ENCODE measurements at places on chromosomes 2 and 18.

DNA sequence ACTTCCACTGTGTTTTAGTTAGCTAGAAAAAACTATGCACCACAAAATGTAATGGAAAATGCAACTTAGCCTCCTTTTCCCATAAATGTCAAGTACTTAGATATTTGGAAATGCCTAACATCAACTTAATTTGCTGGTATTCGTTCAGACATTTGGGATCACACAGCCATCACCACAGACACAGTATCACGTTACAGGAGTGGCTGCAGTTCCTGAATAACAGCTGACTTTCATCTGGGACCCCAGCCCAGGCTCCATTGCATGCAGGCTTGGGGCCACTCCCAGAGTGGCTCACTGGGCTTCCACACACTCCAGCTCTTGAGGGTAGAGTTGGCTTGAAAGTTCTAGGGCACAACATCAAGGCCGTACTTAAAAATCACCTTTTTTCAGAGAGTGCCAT is 9.3 kb downstream of the TMEM182 start:
- DNase-seq, result no peak

DNA sequence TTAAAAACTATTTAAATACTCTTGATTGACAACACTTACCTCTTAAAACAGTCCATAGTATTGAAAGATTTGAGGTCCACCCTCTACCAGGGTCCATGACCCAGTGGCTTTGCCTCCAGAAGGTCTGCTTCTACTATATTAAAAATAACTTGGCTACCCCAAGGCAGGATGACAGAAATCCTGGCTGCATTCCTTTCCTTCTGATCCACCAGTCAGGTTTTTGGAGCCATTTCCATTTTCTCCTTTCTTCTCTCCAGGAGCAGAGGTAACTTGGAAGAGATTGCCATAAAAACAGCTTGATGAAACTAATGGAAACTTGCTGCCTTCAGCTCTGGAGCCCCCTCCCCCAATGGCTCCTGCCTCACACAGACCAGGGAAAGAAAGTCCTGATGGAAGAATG is 2.6 kb upstream of the FAM171B start:
- DNase-seq, result no peak

DNA sequence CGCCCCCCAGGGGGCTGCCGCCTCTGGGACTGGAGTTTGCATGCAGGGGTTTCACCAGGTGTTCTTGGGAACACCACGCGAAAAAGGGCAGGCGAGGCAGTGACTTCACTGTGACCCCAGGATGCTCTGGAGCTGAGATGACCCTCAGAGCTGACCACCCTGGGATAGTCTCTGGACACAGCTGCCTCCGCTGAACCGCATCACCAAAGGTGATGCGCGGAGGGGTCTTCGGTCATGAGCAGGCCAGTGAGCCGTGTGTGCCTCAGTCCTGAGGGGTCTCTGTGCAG is 17.5 kb downstream of the GPR35 start:
- DNase-seq, result no peak

DNA sequence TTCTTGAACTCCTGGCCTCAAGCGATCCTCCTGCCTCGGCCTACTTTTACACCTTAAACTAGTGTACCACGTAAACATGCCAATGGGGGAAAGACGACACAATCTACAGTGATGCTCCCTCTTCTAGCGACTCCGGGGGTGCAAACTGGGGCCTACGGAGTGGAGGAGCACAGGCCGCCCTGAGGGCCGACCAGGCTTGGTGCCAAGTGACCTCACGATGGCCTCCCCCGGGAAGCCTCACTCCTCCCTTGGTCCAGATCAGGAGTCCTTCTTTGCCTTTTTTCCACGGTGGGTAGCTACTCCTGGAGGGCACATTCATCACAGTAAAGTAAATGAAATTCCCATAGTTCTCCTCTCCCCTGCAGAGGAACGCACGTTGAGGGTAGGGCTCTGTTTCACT is 73.5 kb downstream of the HNRNPLL start:
- DNase-seq, result no peak

- no peak for DNase-seq
Observed at GRCh38 chr2:110713513-110714362, 18.6 kb upstream of the ACOXL start.

- no peak for DNase-seq
Observed at GRCh38 chr2:20986024-20986939, 57.6 kb downstream of the APOB start.

DNA sequence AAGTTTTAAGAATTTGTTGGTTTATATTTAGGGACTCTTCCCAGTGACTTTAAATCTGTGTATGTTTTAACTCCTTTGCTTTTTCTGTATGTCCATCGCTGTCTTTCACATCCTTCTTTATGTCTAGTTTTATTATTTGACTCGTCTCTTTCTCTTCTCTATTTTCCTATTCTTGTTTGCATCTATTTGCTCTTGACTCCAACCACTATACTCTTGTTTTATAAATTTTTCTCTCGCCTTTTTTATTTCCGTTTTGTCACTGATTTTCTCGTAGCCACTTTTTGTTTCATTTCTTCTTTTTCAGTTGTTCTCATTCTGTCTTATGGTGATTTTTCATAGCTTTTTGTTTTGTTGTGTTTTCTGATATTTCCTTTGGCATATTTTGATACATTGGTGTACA is 170.5 kb upstream of the NETO1 start:
- no peak for DNase-seq

DNA sequence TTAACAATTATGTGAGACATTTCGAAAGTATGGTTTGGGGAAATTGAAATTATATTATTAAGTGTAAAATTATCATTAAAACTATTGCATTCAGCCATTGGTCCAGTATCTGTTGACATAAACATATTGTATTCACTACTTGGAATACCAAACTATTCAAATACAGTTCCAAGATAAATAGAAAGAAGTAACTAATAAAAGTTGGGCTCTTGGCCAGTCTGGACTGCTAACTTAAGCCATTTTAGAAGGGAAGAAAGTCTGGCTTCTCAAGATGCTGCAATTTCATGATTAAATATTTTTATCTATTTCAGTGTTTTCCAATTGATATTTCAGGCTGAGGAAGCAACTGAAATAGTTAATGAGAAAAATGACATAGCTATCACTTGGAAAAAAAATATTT is 109.8 kb upstream of the CHRNA1 start:
- no peak for DNase-seq

DNA sequence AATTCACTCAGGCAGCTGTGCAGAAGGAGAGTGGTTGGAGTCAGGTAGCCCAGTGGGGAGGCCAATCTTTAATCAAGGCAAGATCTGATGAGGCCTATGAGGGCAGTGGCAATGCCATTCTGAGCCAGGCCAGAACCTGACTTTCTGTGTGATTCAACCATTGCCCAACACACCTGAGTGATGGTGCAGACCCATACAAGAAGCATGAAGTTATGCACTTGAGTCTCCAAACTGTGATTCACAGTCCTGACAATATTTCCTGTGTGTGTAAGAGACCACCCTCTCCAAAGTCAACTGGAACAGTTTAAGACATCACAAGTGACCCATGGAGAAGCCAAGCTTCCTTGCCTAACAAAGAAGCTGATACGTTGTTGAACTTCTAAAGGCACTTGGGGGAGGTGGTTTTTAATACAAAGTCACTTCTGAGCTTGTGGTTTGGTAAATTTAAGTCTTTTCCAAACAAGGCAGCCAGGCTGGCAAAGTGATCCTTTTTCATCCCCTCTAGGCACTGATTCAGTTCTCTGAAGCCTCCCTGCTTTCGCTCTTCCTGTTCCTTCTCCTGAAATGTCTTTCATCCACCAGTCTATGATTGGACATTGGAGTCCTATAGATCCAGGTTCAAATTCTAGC is 49.0 kb downstream of the VSNL1 start:
- DNase-seq, result no peak

GRCh38 chr2:102033031-102033749 is 41.4 kb downstream of the IL1R2 start:
- DNase-seq, result no peak

- DNase-seq, result no peak
Observed at GRCh38 chr2:119431155-119431975, at the start of gene TMEM37. Gene TMEM37 (plus strand): TSS chr2:119431854. CDS start chr2:119431904, 50 bp downstream.

GRCh38 chr2:212692466-212692865 is 153.9 kb upstream of the ERBB4 start:
- no peak for DNase-seq

- no peak for DNase-seq
Observed at GRCh38 chr2:67627456-67628207, 230.5 kb downstream of the ETAA1 start.

- peak; percentile 13 for DNase-seq
Observed at GRCh38 chr2:173448938-173449471, 94.3 kb downstream of the CDCA7 start.

- no peak for DNase-seq
Observed at GRCh38 chr2:176421297-176422050, 152.2 kb downstream of the MTX2 start.

DNA sequence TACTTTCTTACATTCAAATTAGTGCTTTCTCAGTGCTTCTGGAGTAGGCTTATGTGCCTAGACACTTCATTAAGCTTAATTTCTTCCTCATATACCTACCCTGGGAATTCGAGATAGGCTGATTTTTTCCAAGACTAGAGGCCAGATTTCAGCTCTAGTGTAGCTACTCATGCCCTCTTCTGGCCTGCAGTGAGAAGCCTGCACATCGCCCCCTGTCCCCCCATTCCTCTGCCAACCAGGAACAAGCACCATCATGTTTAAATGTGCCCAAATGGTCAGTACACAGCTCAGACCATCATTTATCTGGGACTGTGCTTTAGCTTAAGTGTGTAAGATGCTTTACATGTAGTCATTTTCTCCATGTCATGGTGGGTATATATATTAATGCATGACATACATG is 1218.8 kb upstream of the LRRTM1 start:
- DNase-seq, result no peak

GRCh38 chr2:181781078-181781786 is 100.9 kb upstream of the NEUROD1 start:
- DNase-seq, result no peak

DNA sequence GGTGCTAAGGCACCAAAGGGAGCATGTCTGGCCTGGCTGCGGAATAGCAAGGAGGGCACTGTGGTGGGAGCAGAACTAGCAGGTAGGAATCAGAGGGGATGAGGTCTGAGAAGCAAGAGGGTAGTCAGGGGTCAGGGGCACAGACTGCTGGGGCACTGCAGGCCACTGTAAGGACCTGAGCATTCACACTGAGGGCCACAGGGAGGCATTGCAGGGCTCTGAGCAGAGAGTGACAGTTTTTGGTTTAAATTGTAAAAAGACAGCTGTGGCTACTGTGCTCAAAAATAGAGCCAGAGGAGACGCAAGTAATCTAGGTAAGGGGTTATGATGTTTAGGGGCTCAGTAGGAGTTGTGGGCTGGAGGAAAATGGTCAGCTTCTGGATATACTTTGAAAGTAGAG is 41.5 kb downstream of the ARHGAP25 start:
- DNase-seq, result no peak

- no peak for DNase-seq
Observed at GRCh38 chr2:15754703-15755099, 163.0 kb downstream of the DDX1 start.

DNA sequence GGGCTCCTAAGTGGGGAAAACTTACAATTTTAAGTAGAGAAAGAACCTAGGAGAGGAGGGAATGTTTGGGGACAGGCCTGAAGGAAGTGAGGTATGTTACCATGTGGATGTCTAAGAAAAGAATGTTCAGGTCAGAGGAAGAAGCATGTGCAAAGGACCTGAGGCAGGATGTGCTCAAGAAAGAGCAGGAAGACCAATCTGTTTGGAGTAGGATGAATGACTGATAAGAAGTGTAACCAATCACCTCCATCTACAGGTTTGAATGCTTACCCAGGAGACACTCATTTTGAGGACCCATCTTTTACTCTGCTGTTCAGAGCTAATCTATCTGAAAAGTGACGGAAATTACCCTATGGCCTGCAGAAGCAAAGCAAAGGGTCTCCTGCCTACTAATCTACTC is 342.3 kb downstream of the ARHGAP15 start:
- no peak for DNase-seq

DNA sequence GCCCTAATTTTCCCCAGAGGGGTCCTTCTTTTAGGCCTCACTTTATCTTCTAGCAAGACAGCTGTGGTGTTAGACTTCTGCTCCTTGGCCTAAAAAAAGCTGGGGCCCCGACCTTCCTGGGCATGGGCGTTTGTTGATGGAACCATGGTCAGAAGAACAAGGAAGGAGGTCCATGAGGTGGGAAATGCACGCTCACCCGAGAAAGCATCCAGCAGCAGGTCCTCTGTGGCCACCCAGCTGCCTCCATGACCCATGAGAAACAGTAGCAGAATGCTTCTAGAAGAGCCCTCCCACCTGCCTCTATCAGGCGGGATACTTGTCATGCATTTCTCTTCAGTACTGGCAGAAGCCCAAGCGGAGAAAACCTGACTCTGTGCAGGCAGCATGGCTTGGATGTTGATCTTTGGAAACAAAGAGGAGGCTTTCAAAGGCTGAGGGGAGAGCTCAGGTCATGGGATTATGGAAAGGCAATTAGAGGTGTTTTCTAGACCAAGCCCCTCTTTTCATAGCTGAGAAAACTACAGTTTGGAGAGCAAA is 249.1 kb downstream of the FAM210A start:
- DNase-seq, result no peak

DNA sequence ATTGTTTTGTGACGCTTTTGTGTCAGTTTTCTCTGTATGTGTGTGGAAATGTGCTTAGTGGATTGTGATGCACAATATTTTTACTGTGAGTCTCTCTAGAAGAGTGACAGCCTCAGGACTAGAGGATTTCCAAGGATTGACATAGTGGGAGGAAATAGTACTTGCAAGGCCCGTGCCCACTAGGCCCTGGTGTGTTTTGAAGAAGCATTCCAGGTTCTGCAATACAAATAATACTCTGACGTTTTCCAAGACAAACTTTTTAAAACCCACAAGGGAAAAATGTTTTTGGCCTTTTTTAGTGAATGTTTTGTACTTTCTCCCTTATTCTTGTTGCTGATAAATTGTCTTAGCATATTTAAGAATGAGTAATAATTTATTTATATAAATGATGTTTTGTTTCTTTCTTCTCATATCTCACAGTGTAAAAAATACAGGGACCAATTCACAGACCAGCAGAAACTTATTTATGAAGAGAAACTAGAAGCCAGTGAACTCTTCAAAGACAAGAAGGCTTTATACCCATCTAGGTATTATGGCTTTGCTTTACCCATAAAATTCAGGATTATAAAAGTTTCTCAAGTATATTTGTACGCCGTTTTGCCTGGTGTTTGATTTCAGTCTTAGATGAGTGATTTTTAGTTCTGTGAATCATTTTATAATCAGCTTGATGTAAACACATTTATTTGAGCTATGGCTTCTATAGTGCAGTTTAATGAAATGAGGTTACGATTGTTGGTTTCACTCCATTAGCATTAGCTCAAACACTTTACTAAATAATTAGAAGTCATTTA is 165.6 kb downstream of the MYO1B start:
- no peak for DNase-seq

DNA sequence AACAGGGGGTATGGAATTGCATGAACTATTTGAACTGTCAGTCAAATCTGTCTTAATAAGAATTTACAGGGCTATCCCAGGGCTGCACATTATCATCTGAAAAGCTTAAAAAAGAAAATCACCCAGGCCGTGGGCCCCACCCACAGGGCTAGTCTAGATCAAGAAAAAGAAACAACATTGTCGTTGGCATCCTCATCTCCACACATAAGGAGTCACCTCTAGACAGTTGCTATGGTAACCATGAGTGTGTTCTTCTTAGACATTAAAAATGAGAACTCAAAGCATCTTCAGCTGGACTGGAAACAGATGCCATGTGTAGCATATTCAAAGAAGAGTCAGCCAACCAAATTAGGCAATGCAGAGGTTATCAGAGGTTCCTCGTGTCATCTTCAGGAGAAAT is 72.3 kb upstream of the CPO start:
- DNase-seq, result no peak

GRCh38 chr18:10562773-10563160 is 36.9 kb downstream of the NAPG start:
- DNase-seq, result no peak

Measured in effector CD4-positive, alpha-beta T cell (primary cell).